ENCODE measurements at places on chromosomes 5 and 9.

- DNase-seq: no peak
Observed at GRCh38 chr5:151183456-151184245, 26.1 kb upstream of the ANXA6 start.

DNA sequence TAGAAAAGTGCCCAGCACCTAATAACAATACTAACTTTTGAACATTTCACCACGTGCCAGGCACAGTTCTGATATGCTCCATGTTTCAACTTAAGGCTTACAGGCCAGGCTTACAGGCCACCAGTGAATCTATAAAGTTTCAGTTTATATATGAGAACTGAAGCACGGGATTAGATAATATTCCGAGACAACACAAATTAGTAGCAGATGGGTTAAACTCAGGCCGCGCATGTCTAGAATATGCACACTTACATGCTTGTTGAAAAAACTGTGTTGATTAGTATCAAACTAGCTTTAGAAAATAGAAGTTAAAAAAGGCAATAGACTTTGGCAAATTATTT, 587.9 kb downstream of the MTRR start:
- DNase-seq: no peak

- DNase-seq: no peak
Observed at GRCh38 chr5:138655530-138656190, 80.5 kb upstream of the HSPA9 start.

- no peak for DNase-seq
Observed at GRCh38 chr5:30804739-30805505, 388.6 kb upstream of the CDH6 start.

DNA sequence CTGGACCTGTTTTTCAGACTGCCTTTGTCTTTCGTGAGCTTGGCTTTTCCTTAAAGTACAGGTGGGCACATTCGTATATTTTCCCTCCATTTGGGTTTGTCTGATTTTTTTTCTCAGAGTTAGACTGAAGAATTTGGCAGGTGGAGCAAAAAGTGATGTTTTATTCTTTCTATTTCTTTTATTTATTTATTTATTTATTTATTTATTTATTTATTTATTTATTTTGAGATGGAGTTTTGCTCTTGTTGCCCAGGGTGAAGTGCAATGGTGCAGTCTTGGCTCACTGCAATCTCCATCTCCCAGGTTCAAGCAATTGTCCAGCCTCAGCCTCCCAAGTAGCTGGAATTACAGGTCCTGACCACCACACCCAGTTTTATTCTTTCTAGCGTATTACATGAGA, 1805.1 kb upstream of the WWC1 start:
- no peak for DNase-seq

- no peak for DNase-seq
Observed at GRCh38 chr5:130337179-130337888, 433.1 kb downstream of the CHSY3 start.

- DNase-seq: no peak
Observed at GRCh38 chr9:136584934-136585333, 39.1 kb upstream of the NOTCH1 start.

Measured in D721Med (cell line).